ENCODE measurements at places on chromosomes 2 and 18.

DNA sequence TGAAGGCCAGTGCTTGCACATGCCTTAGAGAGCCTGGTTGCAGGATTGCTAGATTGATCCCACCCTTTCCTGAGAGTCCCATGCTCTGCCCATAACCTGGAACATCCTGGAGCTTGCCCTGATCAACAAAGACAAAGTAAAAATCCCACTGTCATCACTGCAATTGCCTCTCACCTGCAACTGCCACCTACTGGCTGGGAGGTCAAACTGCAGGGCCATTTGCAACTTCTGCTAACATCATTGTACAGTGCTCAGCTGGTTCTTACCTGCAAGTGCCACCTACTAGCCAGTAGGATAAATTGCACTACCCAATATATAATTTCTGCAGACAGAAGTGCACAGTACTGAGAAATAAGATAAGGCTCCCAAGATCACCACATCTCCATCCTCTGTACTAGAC lies 947.5 kb downstream of the CPS1 start:
- no peak for DNase-seq

GRCh38 chr18:379681-380330 lies 112.0 kb upstream of the THOC1 start:
- DNase-seq = no peak

GRCh38 chr2:15561574-15562344 lies 625 bp upstream of the NBAS start:
- DNase-seq = peak; percentile 16

DNA sequence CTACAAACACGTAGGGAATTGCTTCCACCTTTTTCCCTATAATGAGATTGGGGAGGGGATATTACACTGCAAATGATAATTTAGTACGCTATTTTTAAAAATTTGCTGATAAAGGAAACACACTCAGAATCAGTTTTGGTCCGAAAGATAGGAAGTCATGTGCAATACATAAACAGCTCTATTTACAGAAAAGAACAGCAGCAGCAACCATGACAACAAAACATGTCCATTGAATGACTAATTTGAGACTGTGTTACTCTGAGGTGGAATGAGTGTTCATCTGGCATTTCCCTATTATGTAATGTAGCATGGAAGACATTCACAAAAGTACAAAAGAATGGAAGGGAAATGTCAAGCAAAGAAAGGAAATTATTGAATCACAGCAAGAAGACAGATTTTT lies 337.2 kb downstream of the NBAS start:
- no peak for DNase-seq

DNA sequence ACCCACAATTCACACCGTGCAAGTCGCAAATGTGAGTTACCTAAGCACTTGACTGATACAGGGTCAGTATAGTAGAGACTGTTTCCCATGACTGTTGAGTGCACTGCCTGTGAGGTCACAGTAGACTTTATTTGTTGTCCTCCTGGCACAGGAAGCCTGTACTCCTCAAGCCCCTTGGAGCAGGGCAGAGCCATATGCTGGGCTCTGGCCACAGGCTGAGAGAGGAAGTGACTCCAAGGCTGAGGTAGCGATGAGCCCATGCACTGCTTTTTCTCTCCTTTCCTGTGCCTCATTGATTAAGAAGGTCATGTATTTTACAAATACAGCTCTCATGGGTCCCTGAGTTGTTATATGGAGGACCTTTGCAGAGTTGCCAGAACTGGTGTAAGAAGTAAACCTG lies 287.7 kb downstream of the SRBD1 start:
- no peak for DNase-seq

- DNase-seq = no peak
These were observed 214.8 kb downstream of the MTX2 start for GRCh38 chr2:176483901-176484568.

DNA sequence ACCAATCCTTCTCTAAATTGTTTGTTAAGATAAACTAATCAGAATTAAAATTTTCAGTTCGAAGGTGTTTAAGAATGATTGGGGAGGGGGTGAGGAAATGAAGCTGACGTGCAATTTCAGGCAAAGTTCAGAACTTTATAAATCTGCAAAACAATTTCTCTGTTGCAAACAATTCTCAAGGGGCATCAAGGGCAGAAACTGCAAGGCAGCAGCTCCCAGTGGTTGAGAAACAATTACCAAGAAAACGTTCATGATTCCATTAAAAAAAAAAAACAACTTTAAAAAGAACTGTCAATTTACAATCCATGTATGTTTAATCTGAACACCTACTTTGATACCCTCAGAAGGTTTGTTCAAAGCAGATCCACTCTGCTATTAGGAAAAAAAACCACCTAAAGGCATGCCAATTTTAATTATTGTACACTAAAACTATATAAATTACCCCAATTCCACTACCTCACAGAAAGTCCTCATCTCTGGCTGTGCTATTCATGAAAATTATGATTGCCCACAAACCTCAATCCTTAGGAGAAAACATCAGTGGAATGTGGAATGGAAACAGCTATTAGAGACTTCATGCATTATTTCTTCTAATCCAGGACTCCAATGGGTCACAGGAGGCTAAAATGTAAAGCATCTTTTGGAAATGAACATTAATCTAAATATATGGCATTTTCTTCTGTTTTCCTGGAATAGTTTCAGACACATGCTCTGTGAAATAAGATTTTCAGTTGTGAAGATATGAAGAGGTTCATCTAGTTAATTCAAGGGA lies 119.9 kb upstream of the ACVR1C start:
- no peak for DNase-seq

DNA sequence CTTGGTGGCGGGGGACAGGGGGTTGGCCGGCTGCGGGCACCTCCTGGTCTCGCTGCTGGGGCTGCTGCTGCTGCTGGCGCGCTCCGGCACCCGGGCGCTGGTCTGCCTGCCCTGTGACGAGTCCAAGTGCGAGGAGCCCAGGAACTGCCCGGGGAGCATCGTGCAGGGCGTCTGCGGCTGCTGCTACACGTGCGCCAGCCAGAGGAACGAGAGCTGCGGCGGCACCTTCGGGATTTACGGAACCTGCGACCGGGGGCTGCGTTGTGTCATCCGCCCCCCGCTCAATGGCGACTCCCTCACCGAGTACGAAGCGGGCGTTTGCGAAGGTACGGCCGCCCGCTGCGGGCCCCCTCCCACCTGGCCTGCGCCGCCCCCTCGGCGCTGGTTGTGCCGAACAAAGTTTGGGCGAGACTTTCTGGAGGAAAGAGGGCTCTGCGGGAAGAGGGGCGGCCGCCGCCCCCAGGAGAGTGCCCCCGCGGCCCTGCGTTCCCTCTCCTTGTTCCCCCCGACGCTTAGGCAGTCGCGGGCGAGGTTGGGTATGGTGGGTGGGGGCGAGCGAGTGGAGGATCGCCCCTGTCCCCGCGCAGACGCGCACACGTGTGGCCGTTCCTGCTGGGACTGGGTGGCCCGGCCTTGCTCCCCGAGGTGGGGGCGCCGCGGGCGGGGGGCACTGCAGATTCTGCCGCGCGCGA lies 866 bp downstream of the CRIM1 start:
- DNase-seq = peak; percentile 18

All from CD4-positive, alpha-beta T cell treated with Interleukin-15 for 4 hours (primary cell).